Placental pericyte (primary cell): ENCODE measurements at places on chromosomes 2 and 18. TPM values are rescaled to one million over a fixed set of nuclear protein-coding genes. Genes with fewer than 3 reads are reported as not detected.

The SCYGR4 gene
- total RNA-seq: not detected in 2 replicates

The TPRKB gene
- total RNA-seq: 13.1 and 33.2 TPM in 2 replicates

The PLCL1 gene
- total RNA-seq: under 0.01 and 0.43 TPM in 2 replicates

The ABCB11 gene
- total RNA-seq: not detected in 2 replicates

The SPRED2 gene
- 16.0 and 55.0 TPM in 2 replicates for total RNA-seq

The ANKZF1 gene
- total RNA-seq: 19.2 and 23.9 TPM in 2 replicates

The HOXD8 gene
- 6.3 TPM in 1 of 2 replicates, not detected in the other for total RNA-seq

The AQP12B gene
- total RNA-seq: not detected in 2 replicates

The ADD2 gene
- 0.14 TPM in 1 of 2 replicates, not detected in the other for total RNA-seq

The ABCG5 gene
- total RNA-seq: not detected in 2 replicates

The CD207 gene
- not detected in 2 replicates for total RNA-seq
